AG04450 (cell line): ENCODE measurements at places on chromosomes 2 and 18.
A peak's percentile ranks its signal among the peaks of the same experiment; 100 is the strongest.

DNA sequence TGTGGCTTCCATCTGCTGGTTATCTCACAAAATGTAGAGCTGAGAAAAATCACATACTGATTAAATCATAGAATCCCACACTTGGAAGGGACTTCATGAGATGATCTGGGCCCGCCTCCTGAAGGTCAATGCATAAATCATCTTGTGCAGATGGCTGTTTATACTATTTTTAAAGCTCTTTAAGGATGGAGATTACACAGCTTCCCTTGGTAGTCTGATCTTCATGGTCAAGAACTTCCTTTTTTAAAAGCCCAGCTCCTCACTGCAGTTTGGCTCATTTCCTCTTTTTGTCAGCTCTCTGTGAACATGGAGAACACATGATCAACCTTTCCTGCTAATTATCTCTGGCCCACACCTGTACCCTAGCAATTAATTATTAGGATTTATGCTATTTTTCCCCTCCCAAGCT lies 25.9 kb downstream of the GCG start:
- no peak for DNase-seq

DNA sequence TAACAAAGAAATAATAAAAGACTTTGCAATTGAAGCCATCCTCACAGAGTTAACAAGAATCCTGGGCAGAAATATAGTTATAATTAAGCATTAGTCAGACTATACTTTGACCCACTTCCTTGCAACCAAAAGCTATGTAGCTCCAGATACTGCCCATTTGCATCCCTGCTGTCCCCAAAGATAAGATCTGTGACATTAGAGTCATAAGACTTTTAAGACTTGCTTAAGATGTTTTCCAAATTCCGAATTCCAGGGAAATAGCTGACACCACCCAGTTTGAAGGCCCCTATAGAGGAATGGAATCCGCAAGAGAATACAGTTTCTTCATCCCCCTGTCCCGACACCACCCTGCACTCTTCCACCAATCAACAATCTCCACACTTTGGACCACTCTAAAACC lies 69.5 kb upstream of the TLK1 start:
- no peak for DNase-seq

DNA sequence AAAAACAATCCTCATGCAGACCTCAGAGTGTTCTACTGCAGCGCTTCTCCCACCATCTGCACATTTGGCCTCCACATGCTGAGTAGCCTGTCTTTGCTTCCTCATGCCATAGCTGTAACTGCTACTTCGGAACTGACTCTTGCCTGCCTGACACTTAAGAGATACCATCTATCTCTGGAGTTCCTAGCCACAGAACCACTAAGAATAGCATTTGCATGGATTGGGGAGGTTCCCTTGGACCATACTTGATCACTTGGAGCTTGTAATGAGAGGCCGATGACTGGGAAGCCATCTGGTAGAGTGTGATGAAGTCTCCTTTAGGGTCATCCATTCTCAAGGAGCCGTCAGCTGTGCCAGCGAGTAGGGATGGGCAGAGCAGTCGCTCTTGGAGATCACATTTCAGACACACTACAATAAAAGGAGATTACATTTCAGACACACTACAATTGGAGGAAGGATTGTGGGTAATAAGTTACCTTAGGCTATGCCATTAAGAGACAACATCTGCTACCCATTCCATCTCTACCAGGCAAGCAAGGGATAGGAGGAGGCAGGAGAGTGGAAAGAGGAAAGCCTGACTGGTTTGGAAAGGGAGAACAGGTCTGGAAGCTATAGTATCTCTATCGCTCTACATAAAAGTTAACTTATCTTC lies 21.8 kb downstream of the DOK1 start:
- peak; percentile 71 for DNase-seq

DNA sequence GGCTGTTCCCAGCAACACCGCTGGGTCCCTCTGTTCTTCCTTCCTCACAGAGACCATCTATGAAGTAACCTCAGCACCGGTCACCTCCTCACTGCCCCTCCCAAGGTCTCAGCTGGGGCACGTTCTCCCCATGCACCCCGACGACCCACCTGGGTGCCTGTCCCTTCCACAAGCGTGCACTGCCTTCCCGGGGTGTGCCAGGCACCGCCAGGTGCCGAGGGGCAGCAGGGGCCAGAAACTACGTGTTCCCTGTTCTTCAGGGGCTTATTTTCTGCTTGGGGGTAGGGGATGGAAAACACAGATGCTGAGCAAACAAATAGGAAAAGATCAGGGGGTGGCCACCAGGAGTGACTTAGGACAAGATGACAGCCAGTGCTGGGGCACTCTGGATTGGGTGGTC lies 30.4 kb upstream of the SEMA4C start:
- DNase-seq: no peak

GRCh38 chr2:173126819-173127218 lies 51.2 kb downstream of the MAP3K20 start:
- DNase-seq: no peak

DNA sequence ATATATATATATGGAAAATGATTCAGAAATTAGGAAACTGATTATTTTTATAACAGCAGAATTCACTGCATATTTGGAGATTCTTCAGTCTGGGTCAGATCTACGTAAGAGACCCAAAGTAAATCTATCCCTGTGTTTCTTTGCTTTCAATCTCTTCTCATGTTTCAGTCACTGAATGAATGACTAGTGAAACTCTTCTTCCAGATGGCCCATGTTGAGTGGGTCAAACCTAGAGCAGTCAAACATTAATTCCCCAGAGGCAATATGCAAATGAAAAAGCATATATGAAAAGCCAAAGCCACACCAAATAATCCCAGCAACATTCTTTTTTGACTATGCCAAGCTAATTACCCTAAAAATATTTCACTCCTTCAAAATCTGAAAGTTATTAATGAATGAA lies 317.3 kb downstream of the RBM43 start:
- DNase-seq: no peak

- no peak for DNase-seq
These were observed 945 bp downstream of the HAT1 start for GRCh38 chr2:171923206-171923605.

GRCh38 chr2:127525691-127526131 lies 578 bp downstream of the IWS1 start:
- no peak for DNase-seq

DNA sequence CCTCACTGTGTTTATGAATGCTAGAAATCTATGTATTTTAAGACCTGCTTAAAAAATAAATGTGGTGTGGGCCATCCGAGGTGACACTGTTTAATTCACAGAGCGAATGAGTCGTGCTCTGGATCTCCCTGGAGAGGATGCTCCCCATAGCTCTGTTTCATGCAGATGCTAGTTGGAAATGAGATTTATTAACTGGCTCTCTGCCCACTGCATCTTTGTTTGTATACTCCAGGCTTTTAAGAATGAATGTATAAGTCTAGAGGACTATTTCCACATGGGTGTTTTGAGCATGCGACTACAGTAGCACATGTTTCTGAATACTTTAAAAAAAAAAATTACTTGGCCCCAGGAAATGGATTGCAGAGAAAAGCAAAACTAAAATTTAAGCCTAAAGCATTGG lies 3.9 kb downstream of the MAPRE2 start:
- peak; percentile 52 for DNase-seq

GRCh38 chr18:41153871-41154270 lies 801.2 kb upstream of the PIK3C3 start:
- DNase-seq: no peak

DNA sequence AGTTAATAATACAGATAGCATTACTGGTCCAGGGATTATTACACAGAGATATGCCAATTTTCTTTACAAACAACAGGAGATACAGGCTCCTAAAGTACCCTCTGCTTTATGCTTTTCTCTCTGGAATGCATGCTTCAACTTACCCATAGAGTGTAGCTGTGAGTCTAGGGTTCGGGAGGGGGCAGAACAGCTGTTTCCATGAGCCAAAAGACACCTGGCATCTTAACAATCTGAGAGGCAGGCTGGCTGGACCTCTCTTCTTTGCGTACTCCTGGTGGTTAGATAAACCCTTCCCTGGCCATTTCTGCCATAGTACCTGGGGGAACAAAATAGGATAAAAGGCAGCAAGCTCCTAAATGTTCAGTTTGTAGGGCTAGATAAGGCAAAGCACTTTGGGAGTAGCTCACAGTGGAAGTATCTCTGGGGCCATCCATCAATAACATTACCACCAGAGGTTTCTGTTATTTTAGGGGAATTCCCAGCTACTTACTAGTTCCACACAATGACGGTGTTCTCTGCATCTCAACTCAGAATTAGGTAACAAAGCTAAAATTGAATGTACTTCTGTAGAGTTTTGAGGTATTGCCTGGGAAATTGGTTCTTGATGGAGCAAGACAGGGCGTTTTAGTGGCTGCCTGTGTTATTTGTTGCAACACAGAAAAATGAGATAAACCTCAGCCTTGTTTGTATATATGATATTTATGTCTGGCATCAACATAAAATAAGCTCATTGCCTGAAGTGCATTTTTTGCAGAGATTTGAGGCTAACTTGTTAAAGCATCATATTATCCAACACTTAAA lies 6.2 kb upstream of the CCDC85A start:
- DNase-seq: no peak

- no peak for DNase-seq
These were observed 43.0 kb downstream of the EMILIN2 start for GRCh38 chr18:2889761-2890192.

DNA sequence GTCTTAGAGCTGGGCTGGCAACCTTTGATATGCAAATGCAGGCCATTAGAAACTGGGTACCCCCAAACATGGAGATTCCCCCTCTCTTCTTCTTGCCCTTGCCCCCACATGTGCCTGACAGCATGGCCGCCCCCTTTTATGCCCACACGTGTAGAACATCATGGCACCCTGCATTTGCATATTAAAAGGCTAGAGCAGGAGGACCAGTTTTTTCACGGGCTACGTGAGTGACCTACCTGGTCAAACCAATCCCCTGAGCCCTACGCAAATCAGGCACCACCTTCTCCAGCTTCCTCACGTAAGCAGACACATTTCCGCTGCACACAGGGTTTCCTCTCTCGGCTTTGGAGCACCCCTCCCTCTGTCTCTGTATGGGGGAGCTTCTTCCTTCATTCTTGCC lies 110.9 kb upstream of the COPS8 start:
- no peak for DNase-seq

- DNase-seq: no peak
These were observed 231.9 kb downstream of the INSIG2 start for GRCh38 chr2:118320196-118320595.

- DNase-seq: no peak
These were observed 290.7 kb upstream of the EPAS1 start for GRCh38 chr2:46006473-46007025.

GRCh38 chr2:235140801-235141081 lies 188.9 kb downstream of the SH3BP4 start:
- DNase-seq: no peak

DNA sequence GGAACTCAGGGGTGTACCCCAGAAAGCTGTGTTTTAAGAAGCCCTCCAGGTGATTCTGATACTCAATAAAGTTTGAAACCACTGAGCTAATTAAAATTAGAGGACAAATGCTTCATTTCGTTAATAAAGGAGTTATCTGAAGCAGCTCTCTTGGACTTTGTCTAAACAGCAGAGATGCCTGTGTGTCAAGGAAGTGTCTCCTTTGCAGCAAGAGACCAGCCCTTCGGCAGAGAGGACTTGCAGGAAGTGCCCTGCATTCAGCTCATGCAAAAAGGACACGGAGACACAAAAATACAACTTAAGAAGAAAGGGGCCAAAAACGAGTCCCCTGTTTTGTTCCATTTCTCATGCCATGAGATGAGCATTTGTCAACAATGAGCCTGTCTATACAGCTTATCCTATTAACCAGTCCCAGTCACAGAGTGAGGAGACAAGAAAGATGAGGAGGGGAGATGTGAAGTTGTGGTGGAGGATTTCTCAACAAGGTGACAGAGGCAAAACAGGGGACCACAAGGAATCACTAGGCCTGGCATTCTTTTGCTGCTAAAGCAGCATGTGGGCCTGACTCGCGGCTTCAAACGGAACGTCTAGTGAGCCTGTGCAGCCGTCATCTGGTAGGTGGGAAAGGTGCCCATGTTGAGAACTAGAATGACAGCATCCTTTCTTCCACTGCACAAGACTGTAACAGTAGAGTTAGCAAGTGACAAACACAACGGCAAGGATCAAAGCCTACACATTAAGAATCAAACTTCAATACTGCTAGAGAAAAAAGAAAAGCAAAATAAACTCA lies 152.3 kb downstream of the ANTXR1 start:
- DNase-seq: no peak

- DNase-seq: no peak
These were observed 118.8 kb downstream of the ABCA12 start for GRCh38 chr2:215019521-215020145.

GRCh38 chr2:106876699-106877098 lies 9.3 kb downstream of the ST6GAL2 start:
- DNase-seq: no peak

GRCh38 chr18:69097349-69097748 lies 299.5 kb downstream of the CCDC102B start:
- DNase-seq: no peak

DNA sequence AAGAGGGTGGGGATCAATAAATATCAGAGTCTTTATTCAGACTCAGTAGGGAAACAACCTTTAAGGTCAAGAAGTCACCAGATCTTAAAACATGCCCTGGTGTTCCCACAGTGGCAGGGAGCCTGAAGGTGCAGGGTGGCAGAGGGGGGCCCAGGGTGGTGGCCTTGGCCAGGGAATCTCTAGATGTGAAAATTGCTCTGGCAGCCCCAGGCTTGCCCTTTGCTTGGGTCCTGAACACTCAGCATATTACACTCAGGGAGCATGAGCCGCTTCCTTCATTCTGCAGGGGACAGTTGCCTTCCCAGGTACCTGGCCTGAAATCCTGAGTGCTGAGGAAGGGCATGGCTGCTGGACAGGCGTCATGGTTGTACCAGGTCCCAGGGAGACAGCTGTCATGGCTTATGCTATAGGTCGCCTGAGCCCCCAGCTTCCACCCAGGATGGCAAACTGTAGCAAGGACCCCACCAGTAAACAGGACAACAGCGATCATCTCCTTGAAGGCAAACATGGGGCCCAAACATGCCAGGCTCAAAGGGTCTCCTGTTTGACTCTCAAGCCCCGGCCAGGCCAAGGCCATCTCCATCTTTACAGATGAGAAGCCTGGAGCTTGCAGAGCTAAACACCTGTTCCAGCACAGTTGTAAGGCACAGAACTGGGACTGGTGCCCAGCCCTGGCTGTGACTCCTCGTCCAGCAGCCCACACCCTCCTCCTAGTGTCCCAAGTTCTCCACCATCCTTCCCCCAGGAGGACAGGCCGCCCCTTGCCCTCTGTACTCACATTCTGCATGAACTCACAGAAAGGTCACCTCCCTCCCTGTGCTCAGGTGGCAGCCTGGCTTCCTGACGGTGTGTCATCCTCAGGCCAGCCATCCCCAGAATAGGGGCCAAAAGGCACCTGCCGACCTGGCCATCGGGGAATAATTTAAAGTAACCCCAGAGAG lies 14.6 kb downstream of the ABCG8 start:
- no peak for DNase-seq

GRCh38 chr2:106163948-106164545 lies 30.1 kb downstream of the UXS1 start:
- peak; percentile 7 for DNase-seq

GRCh38 chr2:74690571-74690970 lies 36.5 kb downstream of the SEMA4F start:
- DNase-seq: peak; percentile 41

DNA sequence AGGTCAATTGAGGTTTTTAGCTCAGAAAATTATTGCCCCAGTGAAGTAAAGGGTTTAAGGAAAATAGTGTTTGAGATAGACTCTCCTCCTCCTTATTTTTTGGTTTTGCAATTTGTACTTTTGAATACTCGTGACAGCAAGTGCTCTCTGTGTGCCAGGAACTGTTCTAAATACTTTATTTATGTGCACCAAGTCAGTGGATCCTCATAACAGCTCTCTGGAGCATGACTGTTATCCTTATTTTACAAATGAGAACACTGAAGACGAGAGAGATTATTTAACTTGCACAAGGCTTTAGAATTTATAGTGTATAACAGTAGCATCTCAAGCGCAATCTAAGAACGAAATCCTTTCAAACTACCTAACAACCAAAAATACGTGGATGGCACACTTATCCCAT lies 24.7 kb downstream of the BABAM2 start:
- DNase-seq: no peak
